Psoas muscle (tissue), 8 donors: ENCODE measurements at places on chromosomes 5 and 9.

GRCh38 chr5:59609501-59610265, 283.8 kb downstream of the PDE4D start:
- no peak for DNase-seq

DNA sequence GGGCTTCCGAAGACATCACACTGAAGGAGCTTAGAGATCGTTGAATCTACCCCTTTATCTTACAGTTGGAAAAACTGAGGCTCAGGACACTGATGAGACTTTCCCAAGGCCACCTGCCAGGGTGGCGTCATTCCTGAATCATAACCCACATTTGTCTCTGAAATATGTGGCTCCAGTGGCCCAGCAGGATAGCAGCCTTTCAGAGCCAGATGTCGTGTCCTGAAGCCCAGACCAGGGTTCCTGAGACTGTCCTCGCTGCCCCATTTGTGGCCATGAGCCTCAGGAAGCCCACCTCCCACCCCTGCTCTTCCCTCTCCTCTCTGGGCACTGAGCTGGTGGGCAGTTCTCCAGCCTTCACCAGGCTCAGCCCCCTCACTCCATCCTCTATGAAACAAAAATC, 2.4 kb downstream of the HMCN2 start:
- DNase-seq, result peak; percentile 74

DNA sequence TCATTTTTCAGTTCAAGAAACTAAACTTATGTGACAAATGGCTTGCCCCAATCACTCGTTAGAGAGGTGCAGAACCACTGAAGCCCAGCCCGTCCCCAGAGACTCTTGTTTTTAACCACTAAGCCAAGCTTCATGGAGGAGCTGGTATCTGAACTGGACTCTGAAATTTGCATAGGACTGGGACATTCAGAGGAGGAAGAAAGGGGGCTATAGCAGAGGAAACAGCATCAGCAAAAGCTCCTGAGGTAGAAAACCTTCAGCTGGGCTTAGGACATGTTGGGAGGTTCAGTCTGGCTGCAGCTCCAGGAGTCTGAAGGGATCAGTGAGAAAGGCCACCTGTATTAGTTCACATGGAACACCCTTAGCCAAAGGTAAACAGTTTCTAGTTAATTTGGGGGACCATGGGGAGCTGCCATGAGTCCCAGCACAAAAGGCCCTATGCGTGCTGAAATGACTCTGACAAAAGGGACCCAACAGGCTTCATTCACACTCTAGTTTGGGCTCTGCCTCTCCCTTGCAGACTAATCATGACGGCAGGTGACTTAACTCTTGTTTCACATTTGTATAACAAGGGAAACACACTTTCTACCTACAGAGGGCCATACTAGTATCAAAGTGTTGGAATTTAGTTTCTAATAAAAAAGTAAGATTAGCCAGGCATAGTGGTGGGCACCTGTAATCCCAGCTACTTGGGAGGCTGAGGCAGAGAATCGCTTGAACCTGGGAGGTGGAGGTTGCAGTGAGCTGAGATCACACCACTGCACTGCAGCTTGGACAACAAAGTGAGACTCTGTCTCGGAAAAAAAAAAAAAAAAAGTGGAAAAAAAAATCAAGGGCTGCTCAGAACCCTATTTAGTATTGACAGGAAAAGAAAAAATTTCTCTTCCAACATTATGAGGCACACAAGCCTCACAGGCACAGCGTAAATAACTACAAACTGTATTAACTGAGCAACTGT, 10.2 kb downstream of the FBXO10 start:
- DNase-seq, result no peak

GRCh38 chr9:111198936-111199335, 131.1 kb downstream of the OR2K2 start:
- no peak for DNase-seq
